Fibroblast of lung (primary cell): ENCODE measurements at places on chromosomes 7 and 10. TPM values are rescaled to one million over a fixed set of nuclear protein-coding genes. Genes with fewer than 3 reads are reported as not detected.

FRAT2 gene
- 5.3 and 6.7 TPM in 2 replicates for total RNA-seq

TMEM26 gene
- 1.5 and 2.3 TPM in 2 replicates for total RNA-seq

SH2B2 gene
- 2.0 and 2.3 TPM in 2 replicates for total RNA-seq

WNT8B gene
- not detected in 2 replicates for total RNA-seq

PLEKHA1 gene
- 9.5 and 14.4 TPM in 2 replicates for total RNA-seq

CYP26C1 gene
- under 0.01 TPM in 2 replicates for total RNA-seq

HYAL4 gene
- total RNA-seq: not detected in 2 replicates

CHAT gene
- not detected in 2 replicates for total RNA-seq

C7orf57 gene
- total RNA-seq: not detected in 2 replicates

GDF2 gene
- total RNA-seq: not detected in 2 replicates

HOXA5 gene
- total RNA-seq: 18.3 and 22.1 TPM in 2 replicates
